IPS DF 6.9 (cell line): ENCODE measurements at places on chromosomes 1 and 21.
A peak's percentile ranks its signal among the peaks of the same experiment; 100 is the strongest.

- H3K36me3 ChIP-seq: no peaks in the 10 kb centered on the region
- H3K4me3 ChIP-seq: no peak overlapping the region
- no peak overlapping the region for H3K27ac ChIP-seq
- no peak for DNase-seq
- H3K27me3 ChIP-seq: peaks cover 30% of the 10 kb centered on the region
- H3K4me1 ChIP-seq: peaks cover 2% of the 10 kb centered on the region; the same call in 1 of the 2 replicates
Measured at GRCh38 chr1:3657096-3657475, 4.8 kb downstream of the TP73 start.

DNA sequence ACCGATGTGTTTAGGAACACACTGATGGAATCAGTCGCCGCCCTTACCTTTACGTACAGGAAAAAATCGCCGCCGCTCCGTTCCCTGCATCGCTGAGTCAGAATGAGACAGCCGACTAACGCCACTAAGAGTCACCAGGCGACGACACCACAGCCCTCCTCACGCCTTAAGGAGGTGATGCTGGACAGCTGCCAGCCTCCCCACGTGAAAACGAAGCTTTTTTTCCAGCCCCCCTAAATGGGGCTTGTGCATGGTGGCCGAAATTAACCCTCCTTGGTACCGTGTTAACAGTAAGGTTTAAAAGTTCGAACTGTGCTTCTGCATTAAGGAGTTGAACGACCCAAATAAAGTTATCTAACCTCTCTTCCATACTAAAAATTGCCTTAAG lies 511 bp downstream of the DNTTIP2 start:
- DNase-seq: no peak
- H3K4me3 ChIP-seq: peak overlapping the region; percentile 87
- peaks cover 13% of the 10 kb centered on the region; the same call in 1 of the 2 replicates for H3K36me3 ChIP-seq
- no peak overlapping the region for H3K27ac ChIP-seq

GRCh38 chr1:213714645-213715044 lies 273.1 kb upstream of the PROX1 start:
- H3K36me3 ChIP-seq: no peaks in the 10 kb centered on the region
- H3K27ac ChIP-seq: no peak overlapping the region
- no peak for DNase-seq
- no peak overlapping the region for H3K4me3 ChIP-seq
- no peaks in the 10 kb centered on the region for H3K27me3 ChIP-seq
- H3K4me1 ChIP-seq: no peaks in the 10 kb centered on the region

DNA sequence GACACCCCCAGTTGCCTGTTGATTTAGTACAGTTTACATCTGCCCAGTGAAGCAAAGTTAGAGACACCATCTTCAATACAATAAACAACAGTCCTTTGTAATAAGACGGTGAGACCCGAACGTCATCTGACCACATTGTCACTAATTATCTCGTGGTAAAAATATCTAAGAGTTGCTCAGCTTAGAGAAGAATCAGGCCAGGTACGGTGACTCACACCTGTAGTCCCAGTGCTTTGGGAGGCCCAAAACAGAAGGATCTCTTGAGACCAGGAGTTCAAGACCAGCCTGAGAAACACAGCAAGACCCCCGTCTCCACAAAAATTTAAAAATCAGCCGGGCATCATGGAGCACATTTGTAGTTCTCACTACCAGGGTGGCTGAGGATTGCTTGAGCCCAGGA lies 53.5 kb downstream of the CD34 start:
- H3K4me3 ChIP-seq: no peak overlapping the region
- no peaks in the 10 kb centered on the region for H3K27me3 ChIP-seq
- peaks cover 2% of the 10 kb centered on the region; the same call in 1 of the 2 replicates for H3K4me1 ChIP-seq
- no peak overlapping the region for H3K27ac ChIP-seq

DNA sequence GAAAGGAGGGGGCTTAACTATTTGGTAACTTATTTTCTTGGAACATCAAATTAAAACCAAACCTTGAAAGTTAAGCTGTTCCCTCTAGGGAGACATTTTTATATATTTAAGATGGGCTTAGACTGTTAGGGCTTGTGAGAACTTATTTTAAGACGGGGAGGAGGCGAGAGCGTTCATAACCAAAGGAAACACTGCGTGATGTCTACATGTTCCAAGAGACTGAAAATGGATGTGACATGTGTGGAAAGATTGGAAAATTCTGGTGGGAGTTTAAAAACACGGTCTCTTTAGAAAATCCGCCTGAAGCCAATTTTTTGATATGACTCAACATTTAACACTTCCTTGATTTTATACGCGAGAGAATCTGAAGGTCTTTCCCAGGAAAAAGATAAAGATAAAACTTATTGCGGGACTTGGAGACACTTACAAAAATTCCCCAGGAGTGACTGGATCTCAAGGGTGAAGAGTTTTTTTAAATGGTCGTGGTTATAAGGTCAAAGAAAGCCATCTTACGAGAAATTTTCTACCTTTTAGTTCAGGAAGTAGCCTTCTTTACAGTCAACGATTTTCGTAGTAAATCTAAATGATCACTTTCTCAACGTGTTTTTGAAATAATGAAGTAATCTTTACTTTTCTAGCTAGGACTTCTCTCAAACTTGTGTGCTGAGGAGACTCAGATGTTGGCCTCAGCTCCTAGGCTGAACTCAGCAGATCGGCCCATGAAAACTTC lies 828 bp downstream of the PNRC2 start:
- DNase-seq: no peak
- no peaks in the 10 kb centered on the region; the same call in 1 of the 2 replicates for H3K36me3 ChIP-seq
- no peaks in the 10 kb centered on the region for H3K27me3 ChIP-seq

DNA sequence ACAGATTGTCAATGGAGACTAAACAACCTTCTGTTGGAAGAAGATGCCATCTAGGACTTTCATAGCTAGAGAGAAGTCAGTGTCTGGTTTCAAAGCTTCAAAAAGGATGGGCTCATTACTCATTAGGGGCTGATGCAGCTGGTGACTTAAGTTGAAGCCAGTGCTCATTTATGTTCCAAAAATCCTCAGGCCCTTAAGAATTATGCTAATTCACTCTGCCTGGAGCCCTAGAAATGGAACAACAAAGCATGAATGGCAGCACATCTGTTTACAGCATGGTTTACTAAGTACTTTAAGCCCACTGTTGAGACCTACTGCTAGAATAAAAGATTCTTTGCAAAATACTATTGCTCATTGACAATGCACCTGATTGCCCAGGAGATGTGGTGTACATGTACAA lies 63.7 kb downstream of the TTC3 start:
- H3K4me3 ChIP-seq: no peak overlapping the region
- DNase-seq: no peak
- no peaks in the 10 kb centered on the region for H3K27me3 ChIP-seq

GRCh38 chr1:237012361-237012760 lies 8.1 kb upstream of the MT1HL1 start:
- no peaks in the 10 kb centered on the region for H3K36me3 ChIP-seq
- H3K27me3 ChIP-seq: no peaks in the 10 kb centered on the region
- no peak overlapping the region for H3K4me3 ChIP-seq

DNA sequence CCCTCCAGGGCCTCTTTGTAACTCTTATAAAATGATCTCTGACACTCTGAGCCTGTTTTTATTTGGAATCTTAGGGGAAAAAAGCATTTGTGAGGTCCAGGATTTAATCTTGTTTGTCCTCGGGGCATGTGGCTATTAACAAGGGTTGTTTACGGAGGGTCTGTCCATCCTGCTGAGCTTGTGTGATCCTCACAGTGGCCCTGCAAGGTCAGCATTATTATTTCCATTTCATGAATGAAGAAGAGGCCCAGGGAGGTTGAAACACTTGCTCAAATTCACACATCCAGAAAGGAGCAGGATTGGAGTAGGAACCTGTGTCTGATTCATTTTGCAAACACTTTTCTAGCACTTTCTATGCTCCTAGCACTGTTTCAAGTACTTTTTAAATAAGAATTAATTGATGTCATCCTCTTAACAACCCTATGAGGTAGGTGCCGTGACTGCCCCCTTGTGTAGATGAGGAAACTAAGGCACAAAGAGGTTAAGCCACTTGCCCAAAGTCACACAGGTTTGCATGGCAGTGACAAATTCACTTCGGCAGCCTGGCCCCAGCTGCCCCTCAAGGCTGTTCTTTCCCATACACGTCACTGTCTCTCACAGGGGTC lies 178.9 kb downstream of the MIS18A start:
- H3K27ac ChIP-seq: no peak overlapping the region
- H3K36me3 ChIP-seq: no peaks in the 10 kb centered on the region
- H3K4me1 ChIP-seq: no peaks in the 10 kb centered on the region; the same call in 1 of the 2 replicates
- no peaks in the 10 kb centered on the region for H3K27me3 ChIP-seq
- H3K4me3 ChIP-seq: no peak overlapping the region

DNA sequence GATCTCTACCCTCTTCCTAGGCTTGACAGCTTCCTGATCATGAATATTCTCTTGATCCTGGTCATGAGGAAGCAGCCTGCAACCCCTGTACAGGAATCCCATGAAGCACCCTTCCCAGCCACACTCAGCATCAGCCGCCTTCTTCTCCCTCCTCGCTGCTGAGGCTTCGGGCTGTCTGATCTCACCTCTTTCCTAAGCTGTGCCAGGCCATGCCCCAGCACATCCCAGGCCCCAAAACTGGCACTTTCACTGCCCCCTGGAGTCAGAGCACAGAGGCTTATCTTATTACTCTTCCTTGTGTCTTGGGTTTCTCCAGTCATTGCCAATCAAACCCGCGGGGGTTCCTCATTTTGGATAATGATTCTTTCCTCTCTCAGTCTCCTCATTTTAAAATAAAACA lies 259.5 kb downstream of the RGS7 start:
- no peaks in the 10 kb centered on the region for H3K27me3 ChIP-seq
- no peaks in the 10 kb centered on the region for H3K36me3 ChIP-seq
- DNase-seq: no peak
- no peak overlapping the region for H3K4me3 ChIP-seq
- 0 out of 2 replicates have a peak, but pooled peaks cover 1% of the 10 kb centered on the region for H3K4me1 ChIP-seq

DNA sequence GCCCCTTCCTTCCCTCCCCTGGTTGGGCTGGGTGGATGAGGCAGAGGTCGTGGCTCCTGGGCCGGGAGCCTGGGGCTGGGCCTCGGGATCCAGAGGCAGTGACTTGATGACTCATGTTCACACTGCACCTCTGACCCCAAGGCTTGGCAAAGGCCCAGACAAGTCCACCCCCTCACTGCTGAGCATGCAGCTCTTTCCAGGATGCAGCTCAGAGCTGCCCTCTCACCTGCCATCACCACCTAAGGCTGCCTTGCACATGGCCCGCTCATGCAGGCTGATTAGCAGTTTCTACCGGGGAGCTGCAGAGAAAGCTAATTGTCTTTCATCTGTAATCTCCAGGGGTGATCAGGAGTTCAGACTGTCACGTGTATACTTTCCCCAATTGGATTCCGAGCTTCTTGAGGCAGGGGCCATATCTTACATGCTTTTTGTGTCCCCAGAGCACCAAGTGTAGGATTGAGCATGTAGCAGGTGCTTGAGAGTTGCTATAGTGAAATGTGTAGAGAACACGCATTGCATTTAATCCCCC lies 62.1 kb downstream of the LRRN2 start:
- H3K27me3 ChIP-seq: no peaks in the 10 kb centered on the region
- H3K4me1 ChIP-seq: peaks cover 2% of the 10 kb centered on the region; the same call in 1 of the 2 replicates
- no peak overlapping the region for H3K27ac ChIP-seq
- DNase-seq: no peak
- no peak overlapping the region for H3K4me3 ChIP-seq
- no peaks in the 10 kb centered on the region for H3K36me3 ChIP-seq

GRCh38 chr1:180921891-180922630 lies 9.4 kb downstream of the KIAA1614 start:
- H3K4me3 ChIP-seq: no peak overlapping the region
- H3K4me1 ChIP-seq: peaks cover 22% of the 10 kb centered on the region
- H3K36me3 ChIP-seq: no peaks in the 10 kb centered on the region
- H3K27me3 ChIP-seq: no peaks in the 10 kb centered on the region

DNA sequence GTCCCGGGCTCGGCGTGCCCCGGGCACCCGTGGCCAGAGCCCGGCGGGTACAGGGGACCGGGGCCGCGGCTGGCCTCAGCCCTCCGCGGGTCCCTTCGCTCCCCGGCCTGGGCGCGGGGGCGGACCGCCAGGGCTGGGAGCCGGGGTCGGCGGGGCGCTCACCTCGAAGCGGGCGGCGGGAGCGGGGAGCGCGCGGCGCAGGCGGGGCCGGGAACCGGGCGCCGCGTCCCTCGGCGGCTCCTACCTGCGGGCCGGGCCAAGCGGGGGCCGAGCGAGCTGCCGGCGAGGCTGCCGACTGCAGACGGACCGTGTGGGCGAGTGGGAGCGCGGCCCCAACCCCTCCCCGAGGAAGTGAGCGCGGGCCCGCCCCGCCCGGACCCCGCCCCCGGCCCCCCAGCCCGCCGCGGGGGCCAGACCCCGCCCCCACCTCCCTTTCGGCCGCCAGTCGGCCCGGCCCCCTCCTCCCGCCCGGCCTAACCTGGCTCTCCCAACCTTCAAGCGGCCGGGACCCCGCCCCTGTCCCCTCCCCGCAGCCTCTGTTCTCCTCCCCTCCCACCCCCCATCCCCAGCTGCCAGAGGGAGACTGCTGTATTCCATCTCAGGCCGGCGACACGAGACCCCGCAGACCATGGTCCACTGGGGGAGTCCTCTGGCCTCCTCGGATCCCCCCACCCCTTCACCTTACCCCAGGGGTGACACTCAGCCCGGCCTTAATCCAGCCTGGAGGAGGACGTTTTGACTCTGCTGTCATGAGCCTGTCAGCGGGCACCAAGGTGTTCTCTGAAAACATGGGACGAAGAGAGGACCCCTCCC lies at the start of gene FHL3:
TSS of gene FHL3 (minus strand) at position 320 of the 813 bp plus-strand sequence. CDS start 6,102 bp downstream, outside the sequence.
- H3K4me1 ChIP-seq: peaks cover 21% of the 10 kb centered on the region
- no peak for DNase-seq
- no peak within 1 kb of the TSS for H3K27ac ChIP-seq
- H3K27me3 ChIP-seq: no peaks in the 10 kb centered on the region

- H3K27me3 ChIP-seq: no peaks in the 10 kb centered on the region
- DNase-seq: no peak
- no peak overlapping the region for H3K4me3 ChIP-seq
- no peaks in the 10 kb centered on the region for H3K4me1 ChIP-seq
Measured at GRCh38 chr1:6842301-6842700, 57.0 kb downstream of the CAMTA1 start.

DNA sequence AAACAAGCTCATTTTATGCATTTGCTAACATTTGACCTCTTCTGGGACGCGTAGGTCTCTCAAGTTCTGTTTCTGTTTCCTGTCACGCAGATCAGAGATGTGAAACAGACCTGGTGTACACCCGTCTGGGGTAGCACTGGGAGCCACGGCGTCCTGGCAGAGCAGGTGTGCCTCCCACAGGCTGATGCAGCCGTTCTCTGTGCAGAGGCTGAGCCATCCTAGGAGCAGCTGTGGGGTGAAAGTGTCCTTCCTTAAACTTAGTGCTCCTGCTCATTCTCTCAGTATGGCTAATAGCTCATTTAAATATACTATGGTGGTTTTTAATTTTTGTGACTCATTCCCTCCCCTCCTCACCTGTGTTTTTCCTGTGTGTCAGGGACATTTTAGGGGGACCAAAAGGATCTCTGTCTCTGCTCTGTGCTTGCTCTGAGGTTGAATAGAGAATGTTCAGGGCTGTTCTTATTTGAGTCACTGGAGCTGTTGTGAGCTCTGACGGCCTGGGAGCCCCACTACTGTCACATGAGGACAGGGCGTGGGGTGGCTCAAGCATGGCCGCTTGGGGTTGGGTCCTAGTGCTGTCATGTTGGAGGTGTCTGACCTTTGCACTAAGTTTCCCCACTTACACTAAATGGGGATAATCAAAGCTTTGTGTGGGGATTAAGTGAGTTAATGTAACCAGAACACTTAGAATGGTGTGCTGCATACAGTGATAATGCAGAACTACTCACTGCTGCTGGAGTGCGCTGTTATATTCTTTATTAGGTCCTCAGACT lies 43.0 kb downstream of the GALNT2 start:
- H3K4me1 ChIP-seq: peaks cover 19% of the 10 kb centered on the region
- no peaks in the 10 kb centered on the region for H3K27me3 ChIP-seq
- no peak for DNase-seq
- no peak overlapping the region for H3K27ac ChIP-seq
- no peak overlapping the region for H3K4me3 ChIP-seq
- no peaks in the 10 kb centered on the region for H3K36me3 ChIP-seq
